T-helper 22 cell (primary cell): ENCODE measurements at places on chromosomes 16 and 17.

- no peak for DNase-seq
Observed at GRCh38 chr17:6456914-6457687, 12.8 kb downstream of the PIMREG start.

GRCh38 chr17:8359769-8360168 is 16.7 kb downstream of the KRABD2 start:
- DNase-seq, result no peak

DNA sequence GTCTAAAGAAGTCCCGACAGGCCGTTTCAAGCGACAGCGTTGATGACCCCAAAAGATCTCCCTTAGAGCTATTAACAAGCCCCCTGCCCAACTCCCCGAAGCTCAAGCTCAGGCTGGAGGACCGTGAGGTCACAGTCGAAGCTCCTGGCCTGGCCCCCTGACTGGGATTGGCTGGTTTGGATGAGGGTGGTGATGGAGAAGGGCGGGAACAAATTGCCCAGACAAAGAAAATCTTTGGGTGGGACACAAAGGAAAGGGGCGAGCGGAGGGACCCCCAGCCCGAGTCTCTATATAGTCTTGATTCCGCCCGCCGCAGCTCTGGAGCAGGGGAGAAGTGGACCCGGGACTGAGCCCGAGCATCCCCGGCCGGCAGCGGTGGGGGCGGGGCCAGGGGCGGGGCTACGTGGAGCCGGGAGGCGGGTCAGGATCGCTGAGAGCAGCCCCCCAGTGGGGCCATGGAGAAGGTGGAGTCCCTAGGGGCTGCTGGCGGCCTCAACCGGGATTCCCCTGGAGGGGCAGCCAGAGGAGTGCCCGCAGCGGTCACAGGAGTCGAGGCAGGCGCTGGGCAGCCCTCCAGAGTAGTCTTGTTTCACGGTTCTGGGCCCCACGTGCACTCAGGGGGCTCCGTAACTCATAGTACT is 982 bp upstream of the NEURL4 start:
- DNase-seq, result peak; percentile 73

- no peak for DNase-seq
Observed at GRCh38 chr16:76511203-76511602, 234.0 kb downstream of the CNTNAP4 start.

GRCh38 chr17:50184611-50185398 is 16.6 kb downstream of the COL1A1 start:
- no peak for DNase-seq

DNA sequence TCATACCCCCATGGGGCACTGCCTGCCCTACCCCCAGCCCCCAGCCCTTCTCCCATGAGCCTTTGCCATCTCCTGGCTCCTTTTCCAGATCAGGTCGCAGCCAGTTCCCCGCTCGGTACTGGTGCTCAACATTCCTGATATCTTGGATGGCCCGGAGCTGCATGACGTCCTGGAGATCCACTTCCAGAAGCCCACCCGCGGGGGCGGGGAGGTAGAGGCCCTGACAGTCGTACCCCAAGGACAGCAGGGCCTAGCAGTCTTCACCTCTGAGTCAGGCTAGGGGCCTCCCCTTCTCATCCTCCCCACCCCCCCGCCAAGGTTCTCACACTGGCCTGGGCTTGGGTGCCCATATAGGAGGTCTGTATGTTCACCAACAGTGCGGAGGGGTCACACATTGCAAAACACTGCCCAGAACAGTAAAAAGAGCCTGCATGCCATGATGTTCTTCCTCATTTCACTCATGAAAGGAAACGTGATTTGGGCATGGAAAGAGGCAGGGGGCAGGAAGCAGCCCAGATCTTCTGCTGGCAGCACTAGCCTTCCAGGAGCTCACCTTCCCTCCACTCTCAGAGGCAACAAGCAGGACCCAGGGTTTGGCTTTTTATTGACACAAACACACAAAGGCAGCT is 7.5 kb downstream of the IFI35 start:
- no peak for DNase-seq

GRCh38 chr17:68600931-68601564 is at the start of gene FAM20A:
Gene FAM20A (minus strand): TSS chr17:68601367. CDS start chr17:68600666, 701 bp downstream.
- DNase-seq, result no peak

GRCh38 chr17:62975206-62975605 is 9.2 kb downstream of the TANC2 start:
- no peak for DNase-seq

DNA sequence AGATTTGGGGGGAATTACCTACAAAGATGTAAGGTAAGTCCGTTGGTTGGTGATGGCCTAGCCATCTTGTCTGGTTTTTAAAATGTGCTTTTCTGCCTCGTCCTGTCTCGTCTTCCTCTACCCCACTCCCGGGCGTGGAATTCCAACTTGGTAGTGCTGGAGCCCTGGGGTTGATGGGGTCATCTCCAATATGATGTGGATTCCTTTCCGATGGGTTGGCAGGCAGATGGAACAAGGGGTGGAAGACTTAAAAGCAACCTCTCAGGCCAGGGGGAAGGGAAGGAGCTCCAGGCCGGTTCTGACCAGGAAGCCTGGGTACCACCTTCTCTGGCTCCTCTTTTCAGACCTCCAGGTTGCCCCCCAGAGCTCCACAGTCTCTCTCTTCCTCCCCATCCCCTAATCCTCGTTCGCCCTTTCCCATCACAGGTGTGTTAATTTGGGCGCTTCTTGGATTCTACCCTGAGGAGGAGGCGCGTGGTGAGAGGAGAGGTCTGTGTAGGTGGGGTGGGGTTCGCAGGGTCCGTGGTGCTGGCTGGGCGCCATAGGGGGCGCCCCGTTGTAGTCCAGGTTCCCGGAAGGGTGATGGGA is 5.1 kb upstream of the HOXB2 start:
- DNase-seq, result no peak
